ENCODE measurements at places on chromosomes 2 and 18. TPM values are rescaled to one million over a fixed set of nuclear protein-coding genes. Genes with fewer than 3 reads are reported as not detected.

DNA sequence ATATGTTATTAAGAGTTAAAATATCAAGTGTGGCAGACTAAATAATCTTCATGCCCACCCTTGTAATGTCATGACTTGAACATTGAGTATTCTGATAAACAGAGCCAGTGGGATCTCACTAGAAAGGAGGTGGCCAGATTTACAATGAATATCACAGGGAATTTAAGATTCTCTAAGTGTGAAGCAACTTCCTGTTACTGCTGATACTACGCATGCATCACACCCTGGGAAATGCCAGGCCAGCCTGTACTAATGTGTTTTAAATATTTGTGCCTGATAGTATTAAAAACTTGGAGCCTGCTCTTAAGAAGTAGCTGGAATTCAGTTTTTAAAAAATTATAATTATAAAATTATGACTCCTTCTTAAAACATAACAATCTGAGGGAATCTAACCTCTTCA lies 148.3 kb downstream of the LAMA3 start:
- peak; percentile 51 for DNase-seq

DNA sequence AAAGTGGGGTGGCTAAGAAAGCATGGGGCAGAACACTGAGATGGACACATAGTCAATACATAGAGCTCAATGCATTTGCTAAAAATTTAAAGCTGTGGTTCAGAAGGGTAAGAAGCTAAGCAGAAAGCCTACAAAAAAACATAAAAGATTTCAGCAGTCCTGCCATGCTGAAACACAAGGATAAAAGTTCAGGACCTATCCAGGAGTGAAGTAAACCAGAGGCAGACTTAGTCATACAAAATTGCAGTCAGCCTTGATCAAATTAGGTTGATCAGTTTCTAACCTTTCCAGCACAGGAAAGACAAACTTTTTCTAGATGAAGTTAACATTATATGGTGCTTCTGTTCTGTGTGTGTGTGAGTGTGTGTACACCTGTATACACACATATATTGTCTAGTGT lies 120.8 kb upstream of the RBMS1 start:
- DNase-seq: no peak

Gene ARID5A
- 73.8 TPM for total RNA-seq

- DNase-seq: no peak
Measured at GRCh38 chr2:196389670-196390069, 218.3 kb upstream of the STK17B start.

DNA sequence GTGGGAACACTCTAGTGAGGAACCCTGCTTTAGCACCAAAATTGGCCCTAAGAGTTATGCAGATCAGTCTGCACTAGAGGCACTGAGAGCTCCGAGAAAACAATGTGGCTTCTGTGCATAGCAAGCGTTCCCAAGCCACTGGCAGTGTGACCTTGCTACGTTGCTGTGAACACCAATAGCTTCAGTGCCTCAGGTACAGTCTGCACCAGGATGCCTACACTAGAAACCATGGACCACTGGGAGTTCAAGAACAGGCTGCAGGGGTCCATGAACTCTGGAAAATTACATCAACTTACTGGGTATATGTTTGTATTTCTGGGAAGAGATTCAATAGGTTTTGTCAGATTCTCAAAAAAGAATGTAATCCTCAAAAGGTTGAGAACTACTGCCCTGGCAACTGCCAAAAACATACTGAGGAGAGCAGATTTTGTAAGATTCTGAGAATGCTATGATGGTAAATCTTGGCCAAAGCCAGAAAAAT lies 18.3 kb upstream of the SP3 start:
- no peak for DNase-seq

Gene NT5DC4
- not detected for total RNA-seq

DNA sequence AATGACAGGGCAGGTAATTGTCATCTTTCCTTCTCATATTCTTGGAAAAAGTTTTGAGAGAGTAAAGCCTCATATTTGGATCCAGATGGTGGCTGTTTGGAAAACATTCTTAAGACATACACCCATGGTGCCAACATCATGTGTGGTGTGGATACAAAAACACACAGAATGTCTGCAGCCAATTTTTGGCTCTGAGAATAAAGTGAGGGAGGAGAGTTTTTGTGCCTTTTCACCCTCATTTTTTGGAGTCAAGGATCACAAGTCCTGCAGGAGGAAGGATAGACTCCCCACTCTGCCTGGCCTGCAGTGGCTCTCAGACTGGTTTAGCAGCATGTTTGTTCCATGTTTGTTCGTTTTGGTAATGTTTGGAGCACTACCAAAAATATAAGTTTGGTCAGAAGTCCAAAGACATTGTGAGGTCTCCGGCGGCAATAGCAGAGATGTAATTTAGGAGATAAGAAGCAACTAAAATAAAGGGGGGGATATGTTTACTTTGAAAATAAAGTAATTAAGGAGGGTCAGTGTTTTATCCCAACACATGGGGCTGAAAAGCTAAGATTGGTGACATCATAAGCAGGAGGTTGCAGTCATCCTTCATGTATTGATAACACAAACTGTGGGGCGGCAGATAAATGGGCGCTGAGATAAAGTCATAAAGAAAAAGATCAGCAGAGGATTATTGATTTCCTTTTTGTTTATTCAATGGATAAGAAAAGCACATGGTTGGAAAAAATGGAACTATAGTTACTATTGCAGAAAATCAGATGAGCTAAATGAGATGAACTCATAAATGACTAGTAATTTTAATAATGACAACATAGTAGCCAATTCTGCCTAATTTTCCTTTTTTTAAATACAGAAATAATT lies 655 bp downstream of the NOSTRIN start:
- no peak for DNase-seq

DNA sequence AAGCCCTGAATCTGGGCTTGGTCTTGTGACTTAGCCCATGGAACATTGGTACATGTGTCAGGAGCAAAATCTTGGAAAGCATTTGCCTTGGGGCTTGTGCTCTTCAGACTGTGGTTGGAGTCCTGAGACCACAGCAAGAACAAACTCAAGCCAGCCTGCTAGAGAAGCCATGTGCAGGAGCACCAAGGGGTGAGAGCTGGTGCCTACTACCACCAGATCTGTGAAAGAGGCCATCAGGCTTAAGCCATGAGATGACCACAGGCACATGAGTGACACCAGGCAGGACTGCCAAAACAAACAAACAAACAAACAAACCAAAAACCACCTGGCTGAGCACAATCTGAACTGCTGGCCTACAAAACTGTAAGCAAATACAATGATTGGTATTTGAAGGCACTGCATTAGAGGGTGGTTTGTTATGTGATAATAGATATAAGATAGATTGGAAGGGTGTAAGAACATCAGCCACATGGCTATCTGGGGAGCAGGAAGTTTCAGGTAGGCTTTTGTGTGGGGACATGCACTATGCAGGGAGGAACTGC lies 9.0 kb upstream of the TWIST2 start:
- DNase-seq: no peak

Gene SMYD1
- total RNA-seq: 227 TPM

Gene IL1F10
- total RNA-seq: not detected

Gene MERTK
- 0.21 TPM for total RNA-seq

GRCh38 chr2:239097428-239097696 lies 249.5 kb downstream of the TWIST2 start:
- DNase-seq: no peak

All from myocyte (in vitro differentiated cells).